GM12865 (cell line): ENCODE measurements at places on chromosomes 11 and 22.

- peak; percentile 18 for DNase-seq
Observed at GRCh38 chr11:35717043-35717442, 54.5 kb downstream of the TRIM44 start.

GRCh38 chr11:57274904-57275498 is 38.0 kb upstream of the APLNR start:
- no peak for DNase-seq

GRCh38 chr22:25334162-25334490 is 114.7 kb downstream of the CRYBB2 start:
- DNase-seq: peak; percentile 68

- no peak for DNase-seq
Observed at GRCh38 chr11:60947700-60948099, 4.3 kb downstream of the SLC15A3 start.

- no peak for DNase-seq
Observed at GRCh38 chr11:111814557-111815320, 48.5 kb upstream of the PPP2R1B start.

DNA sequence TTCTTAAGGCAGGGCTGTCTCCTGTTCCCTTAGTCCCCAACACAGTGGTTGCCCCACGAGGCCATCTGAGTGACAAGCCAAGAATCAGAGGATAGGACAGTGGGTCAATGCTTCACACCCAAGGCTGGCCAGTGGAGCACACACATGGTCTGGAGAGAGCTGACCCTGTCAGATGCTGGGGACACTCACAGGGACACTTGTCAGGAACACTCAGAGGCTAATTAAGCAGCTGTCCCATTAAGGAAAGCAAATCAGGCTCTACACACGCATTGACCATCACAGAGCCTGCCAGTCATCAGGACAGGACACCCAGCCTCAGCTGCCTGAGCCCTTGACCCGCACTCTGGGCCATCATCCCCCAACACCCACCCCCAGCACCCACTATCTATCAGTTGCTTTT is 18.2 kb downstream of the GDPD5 start:
- DNase-seq: no peak

DNA sequence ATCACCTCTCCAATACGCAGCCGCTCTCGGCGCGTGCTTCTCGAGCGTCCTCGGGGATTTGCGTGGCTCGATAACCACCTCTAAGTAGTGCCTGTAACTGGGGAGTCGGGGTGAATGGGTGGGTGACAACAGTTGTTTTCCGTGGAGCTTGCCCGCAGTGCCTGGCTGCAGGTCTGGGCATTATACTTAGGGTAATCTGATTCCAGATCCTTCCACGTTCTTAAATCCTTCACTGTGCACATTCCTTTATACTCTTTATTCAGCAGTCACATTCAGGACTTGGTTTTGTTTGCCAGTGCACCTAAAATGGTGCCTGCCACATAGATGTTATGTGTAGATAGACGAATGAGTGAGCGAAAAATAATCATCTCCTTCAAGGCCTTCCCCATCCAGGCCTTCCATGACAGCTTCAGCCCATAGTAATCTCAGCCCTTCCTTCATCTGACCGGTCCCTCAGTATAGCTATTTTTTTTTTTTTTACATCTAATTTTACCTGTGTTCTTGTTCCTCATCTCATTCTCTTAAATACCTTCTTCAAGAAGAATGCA is 602 bp downstream of the NAT10 start:
- no peak for DNase-seq

DNA sequence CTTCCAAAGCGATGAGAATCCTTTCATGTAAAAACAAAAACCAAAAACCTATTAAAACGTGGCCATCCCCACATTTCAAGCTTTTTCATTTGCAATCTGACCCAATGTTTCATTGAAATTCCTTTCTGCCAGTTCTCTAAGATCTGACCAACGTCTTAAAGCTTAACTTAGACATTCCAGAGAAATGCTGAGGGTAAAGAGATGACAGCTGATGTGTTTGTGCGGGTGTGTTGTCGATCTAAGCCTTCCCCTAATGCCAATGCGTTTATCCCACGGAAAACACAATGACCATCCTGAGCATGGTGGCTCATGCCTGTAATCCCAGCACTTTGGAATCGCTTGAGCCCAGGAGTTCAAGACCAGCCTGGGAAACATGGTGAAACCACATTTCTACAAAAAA is 6.4 kb upstream of the TESMIN start:
- no peak for DNase-seq

DNA sequence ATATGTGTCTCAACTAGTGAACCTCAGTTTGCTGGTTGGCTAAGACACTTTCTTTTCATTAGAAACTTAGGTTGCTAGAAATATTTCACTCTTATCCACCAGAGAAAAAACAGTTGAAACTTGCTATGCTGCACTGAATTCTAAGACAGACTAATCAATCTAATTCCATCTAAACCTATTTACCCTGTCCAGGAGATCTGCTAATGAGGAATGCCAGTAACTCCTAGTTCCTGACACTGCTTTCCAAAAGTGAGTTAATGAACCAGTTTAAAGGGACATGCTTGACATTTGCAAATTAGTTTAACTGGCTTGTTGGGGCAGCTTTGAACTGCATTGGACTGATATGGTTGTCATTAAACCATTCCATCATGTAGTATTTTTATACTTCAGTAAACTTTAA is 258.5 kb downstream of the CNTN5 start:
- no peak for DNase-seq

GRCh38 chr22:40001800-40002577 is 7.2 kb downstream of the FAM83F start:
- no peak for DNase-seq
